ENCODE measurements at places on chromosomes 1 and 21.
A peak's percentile ranks its signal among the peaks of the same experiment; 100 is the strongest.

DNA sequence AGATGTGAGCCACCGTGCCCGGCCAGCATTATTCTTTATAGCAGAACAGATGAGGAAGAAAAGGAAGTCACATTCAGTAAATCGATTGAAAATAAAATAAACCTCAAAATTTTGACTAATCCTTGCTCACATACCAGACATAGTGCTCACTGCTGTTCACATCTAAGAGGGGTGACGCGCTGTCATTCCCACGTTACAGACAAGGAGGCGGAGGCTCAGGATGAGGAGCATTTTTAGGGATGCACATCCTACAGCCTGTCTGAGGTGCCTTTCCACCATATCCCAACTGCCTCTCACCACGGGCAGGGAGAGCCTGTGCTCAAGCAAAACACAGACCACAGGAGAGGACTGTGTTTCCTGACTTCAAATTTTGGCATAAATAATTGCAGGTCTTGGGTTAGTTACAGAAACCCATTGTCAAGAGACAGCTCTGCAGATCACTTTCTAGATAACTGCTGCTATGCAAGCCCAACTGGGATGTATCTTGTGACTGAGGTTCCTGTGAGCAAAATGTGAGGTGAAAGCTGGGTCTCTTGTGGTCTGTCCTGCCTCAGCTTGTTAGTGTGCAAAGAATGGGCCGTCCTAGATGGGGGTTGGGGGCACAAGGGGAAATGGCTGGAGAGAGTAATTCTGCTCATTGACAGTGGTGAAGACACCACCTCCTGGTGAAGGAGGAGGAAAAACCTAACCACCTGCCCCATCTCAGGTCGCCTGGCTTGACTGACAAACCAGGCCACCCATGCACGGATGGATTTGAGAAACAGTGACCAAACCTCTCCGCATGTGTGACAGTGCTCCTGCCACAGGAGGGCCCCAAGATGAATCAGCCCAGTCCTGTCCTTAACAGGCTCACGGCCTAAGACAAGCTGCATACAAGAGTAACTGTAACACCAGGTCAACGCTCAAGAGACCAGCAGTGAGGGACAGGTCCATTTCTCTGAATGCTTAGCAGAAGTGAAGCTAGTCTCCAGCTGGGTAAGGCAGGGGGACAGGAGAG is 8.2 kb downstream of the TNN start:
- DNase-seq, result no peak

GRCh38 chr1:226664413-226665101 is 74.5 kb downstream of the ITPKB start:
- no peak for DNase-seq

- DNase-seq, result no peak
Observed at GRCh38 chr1:67947114-67947513, 103.3 kb downstream of the DIRAS3 start.

GRCh38 chr1:205458777-205459566 is 3.1 kb upstream of the BLACAT1 start:
- no peak for DNase-seq

DNA sequence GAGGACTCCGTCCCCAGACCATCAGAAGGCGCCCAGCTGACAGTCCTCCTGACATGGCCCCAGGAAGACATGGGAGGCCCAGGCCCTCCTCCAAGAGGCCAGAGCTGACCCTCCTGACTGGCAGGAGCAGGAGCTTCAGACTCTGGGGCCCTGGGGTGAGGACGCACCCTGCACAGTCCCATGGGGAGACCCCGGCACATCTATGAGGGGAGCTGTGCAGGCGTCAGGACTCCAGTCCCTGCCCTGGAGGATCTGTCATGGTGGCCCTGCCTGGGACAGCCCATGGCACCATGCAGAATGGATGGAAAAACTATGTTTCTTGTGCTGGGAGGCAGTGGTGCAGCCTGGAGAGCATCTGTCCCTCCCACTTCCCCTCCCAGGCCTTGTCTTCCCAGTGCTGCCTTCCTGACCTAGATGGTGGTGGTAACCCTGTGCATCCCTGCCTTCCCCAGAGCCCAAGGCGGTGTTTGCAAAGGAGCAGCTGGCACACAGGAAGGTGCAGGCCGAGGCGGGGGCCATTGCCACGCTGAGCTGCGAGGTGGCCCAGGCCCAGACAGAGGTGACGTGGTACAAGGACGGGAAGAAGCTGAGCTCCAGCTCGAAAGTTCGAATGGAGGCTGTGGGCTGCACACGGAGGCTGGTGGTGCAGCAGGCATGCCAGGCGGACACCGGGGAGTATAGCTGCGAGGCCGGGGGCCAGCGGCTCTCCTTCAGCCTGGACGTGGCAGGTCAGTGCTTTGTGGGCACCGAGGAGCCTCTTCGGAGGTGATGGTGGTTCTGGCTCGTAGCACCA is 41.9 kb downstream of the OBSCN start:
- no peak for DNase-seq

- DNase-seq, result peak; percentile 69
Observed at GRCh38 chr21:45478115-45478801, 64.0 kb downstream of the SLC19A1 start.

DNA sequence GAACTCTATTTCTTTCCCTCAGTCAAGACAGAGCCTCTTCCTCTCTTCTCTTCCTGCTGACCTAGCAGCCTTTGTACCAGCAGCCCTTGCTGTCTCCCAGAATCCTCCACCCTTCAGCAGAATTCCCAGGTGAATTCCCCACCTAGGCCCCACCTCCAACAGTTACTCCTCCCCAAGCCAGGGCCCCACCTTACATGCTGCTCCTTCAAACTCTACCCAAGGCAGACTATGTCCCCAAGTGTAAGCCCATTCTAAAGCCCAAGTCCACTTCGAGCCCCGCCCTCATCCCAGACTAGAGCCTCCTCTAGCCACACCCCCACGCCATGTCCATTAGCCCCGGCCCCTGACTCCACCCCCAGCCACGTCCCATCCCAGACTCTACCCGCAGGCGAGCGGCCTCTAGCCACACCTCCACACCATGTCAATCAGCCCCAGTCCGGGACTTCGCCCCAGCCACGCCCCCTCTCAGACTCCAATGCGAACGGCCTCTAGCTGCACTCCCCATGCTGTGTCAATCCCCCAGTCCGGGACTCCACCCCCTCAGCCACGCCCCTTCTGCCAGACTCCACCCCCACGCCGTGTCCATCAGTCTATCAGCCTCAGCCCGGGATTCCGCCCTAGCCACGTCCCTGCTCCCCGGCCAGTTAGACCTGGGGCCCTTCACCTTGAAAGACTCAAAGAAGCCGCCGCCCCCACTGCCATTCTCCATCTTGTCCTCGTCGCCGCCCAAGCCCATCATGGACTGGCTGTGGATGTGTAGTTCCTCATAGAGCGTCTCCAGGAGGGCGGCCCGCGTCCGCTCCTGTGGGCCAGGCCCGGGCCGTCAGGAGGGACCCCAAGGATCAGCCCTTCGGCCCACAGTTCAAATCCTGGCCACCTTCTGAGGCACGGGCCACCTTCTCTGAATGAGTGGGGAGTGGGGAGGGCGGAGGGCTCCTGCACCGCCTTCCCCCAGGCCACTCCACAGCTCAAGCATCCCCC is 61.3 kb downstream of the RAP1GAP start:
- DNase-seq, result peak; percentile 6

- DNase-seq, result no peak
Observed at GRCh38 chr21:38341546-38342012, 84.8 kb downstream of the KCNJ15 start.

GRCh38 chr1:94416901-94417727 is 1.1 kb upstream of the ABCD3 start:
- no peak for DNase-seq

DNA sequence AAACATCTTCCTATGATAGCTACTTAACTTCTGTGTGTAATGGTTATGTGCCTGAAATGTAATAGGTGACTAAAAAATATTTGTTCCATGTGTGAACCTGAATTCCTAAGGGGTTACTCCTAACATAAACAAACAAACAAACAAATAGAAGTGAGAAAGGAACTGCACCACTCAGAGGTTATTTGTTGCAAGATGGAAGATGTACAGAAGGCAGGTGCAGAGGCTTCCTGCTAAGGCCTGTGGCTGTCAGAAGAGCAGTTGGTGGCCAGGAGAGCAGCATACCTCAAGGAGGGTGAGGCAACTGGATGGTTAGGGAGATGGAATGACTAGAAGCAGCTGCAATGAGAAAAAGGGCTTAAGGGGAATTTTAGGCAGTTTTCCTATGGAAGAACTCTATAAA is 940.6 kb downstream of the TTLL7 start:
- DNase-seq, result no peak

Measured in T-helper 9 cell (primary cell).